Kidney (tissue), 22 donors: ENCODE measurements at places on chromosomes 12 and 14. TPM values are rescaled to one million over a fixed set of nuclear protein-coding genes. Genes with fewer than 3 reads are reported as not detected.
A peak's percentile ranks its signal among the peaks of the same experiment; 100 is the strongest.

Gene LMBR1L
- total RNA-seq = 64.8 TPM

DNA sequence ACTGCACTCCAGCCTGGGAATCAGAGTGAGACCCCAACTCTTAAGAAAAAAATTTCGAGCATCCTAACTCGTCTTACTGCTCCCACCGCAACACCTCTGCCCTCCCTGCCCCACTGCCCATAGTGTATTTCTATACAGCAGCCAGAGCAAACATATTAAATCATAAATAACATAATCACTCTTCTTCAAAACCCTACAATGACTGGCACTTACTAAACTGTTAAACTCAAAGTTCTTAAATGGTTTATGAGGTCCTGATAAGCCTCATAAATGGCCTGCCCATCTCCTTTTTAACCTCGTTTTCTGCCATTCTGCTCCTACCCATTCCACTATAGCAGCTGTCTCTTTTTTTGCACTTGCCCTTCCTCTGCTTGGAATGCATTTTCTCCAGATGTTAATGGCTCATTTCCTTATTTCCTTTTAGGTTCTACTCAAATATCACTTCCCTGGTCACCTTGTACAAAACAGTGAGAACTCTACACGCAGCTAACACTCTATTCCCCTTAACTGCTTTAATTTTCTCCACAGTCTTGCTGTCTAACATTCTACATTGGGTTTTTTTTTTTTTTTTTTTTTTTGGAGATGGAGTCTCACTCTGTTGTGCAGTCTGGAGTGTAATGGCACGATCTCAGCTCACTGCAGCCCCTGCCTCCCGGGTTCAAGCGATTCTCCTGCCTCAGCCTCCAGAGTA, 45.2 kb downstream of the CDK17 start:
- DNase-seq = no peak

Gene SDR9C7
- not detected for total RNA-seq

Gene PTPRB
- 71.6 TPM for total RNA-seq

Gene ALX1
- 1.6 TPM for total RNA-seq

DNA sequence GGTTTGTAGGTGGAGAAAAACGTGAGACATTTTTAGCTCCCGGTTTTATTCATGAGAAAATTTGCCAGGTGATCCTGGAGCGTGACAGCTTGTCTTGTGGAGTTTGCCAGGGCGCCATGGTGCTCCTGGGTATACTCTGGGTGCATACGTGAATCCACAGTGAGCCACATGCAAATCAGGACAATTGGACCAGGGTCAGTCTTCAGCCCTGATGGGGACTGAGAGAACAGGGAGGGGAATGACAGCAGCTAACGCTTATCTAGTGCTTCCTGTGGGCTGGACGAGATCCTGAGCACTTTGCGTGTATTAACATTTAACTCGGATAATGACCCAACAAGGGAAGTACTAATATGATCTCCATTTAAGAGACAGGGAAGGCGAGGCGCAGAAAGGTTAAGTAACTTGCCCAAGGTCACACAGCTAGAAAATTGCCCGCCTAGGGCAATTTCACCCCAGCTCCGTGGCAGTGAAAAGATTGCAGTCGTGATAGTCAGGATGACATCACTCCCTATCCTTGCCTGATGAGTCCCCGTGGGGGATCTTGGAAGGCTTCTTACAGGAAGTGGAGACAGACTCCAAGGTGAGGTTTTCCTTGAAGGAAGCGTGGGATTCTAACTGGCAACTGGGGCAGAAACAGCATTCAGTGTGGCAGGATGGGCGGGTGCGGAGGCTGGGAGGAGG, 118.4 kb upstream of the NCOR2 start:
- DNase-seq = no peak

- no peak for DNase-seq
Measured at GRCh38 chr12:79000501-79000900, 135.9 kb downstream of the SYT1 start.

Gene TAS2R46
- 1.6 TPM for total RNA-seq

Gene C3AR1
- total RNA-seq = 17.7 TPM

- DNase-seq = no peak
Measured at GRCh38 chr12:6167327-6168280, 32.6 kb upstream of the CD9 start.

GRCh38 chr12:24608637-24609285, 340.1 kb downstream of the BCAT1 start:
- DNase-seq = no peak

Gene SSPN
- 17.8 TPM for total RNA-seq

Gene ACVRL1
- total RNA-seq = 88.4 TPM

DNA sequence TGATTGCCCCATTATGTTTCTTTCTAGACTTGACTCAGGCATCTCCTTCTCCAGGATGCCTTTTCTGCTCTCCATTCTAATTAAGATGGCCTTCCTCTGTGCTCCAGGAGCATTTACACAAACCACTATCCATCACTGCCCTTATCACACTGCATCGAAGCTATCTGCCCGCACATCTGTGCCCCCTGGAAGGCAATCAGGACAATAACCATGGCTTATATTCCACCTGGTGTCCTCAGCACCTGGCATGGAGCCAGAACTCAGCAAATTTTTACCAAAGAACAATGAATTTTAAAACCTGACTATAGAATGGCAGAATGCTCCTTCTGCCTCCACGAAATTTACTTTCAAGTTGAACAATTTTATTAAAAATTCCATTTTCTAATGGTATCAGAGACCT, 465.8 kb downstream of the APAF1 start:
- DNase-seq = no peak

Gene GLI1
- 2.8 TPM for total RNA-seq

Gene TC2N
- total RNA-seq = 39.7 TPM

GRCh38 chr12:19546027-19546426, 106.7 kb downstream of the AEBP2 start:
- DNase-seq = no peak

DNA sequence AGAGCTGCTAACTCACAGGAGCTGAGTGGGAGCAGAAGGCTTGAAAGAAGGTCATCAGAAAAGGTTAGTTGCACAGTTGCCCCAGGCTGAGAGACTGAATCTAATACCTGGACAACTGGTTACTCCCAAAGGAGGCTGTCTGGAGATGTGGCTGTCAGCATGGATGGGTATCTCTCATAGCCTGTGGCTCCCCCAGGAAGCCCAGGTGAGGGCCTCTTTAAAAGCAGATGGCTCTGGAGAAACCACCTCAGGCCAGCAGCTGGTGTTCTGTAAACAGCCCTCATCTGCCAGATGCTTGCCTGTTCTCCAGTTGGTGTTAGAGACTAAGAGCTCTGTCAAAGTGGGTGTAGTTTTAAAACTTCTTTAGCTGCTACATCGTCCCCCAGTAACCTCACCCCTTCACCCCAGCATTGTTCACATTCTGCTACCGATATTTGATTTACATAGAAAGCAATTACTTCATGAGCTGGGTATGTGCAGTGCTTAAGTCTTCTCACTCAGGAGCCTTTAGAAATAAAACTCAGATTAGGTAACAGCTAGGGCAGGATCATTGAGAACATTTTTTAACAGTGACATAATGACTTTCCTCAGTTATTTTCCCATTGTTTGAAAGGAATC, 25.8 kb downstream of the DACT1 start:
- DNase-seq = no peak

Gene LRRK2
- 110 TPM for total RNA-seq

Gene PRH2
- total RNA-seq = not detected

- no peak for DNase-seq
Measured at GRCh38 chr12:74906224-74906623, 303.4 kb downstream of the KCNC2 start.

DNA sequence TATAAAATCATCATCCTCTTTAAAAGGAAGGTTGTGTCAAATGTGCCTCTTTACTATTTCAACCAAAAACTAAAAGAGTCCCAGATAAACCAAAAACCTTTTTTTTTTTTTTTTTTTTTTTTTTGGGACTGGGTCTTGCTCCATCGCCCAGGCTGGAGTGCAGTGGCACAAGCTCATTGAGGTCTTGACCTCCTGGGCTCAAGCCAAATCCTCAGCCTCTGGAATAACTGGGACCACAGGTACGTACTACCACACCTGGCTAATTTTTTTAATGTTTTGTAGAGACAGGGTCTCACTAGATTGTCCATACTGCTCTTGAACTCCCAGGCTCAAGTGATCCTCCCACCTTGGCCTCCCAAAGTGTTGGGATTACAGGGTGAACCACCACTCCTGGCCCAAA, 16.4 kb upstream of the SELPLG start:
- DNase-seq = no peak

DNA sequence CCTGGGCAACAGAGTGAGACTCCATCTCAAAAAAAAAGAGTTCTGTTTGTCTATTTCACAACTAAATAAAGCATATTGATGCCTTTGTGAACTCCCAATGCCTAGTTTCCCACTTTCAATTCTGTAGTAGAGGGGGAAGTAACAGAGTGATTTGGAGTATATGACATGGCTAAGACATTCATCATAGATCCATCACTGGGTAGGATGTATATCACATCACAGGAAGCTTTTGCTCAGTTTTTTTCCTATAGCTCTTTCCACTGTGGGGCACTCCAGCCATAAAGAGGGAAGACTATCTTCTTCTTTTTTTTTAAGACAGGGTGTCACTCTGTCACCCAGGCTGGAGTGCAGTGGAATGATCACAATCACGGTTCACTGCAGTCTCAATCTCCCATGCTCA, 154.0 kb upstream of the BCL2L14 start:
- no peak for DNase-seq

Gene CALCOCO1
- 109 TPM for total RNA-seq

DNA sequence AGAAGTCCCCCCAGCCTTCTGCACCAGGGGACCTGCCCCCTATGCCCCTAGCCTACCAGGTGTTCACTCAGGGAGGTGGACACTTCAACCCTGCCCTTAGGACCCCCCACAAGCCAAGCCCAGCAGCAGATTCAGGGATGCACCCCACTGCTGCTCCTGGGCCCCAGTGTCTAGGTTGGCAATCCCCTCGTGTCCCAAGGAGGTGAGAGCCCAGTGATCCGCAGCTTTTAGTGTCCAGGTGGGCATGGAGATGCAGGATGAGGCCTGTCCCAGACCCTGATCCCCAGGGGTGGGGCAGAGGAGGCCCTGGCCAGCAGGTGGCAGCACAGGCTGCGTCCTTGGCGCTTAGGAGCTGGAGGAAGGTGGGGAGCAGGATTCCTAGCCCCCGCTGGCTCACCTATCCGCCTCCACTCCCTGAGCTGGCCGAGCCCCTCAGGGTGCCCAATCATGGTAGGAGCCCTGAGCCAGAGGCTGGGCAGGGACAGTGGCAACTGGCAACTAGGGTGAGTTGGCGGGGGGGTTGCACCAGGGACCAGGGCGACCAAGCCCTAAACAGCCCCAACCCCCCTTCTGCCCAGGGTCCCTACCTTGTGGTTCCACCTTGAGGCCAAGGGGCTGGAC, 4.1 kb downstream of the CKB start:
- peak; percentile 85 for DNase-seq

Gene PLEKHH1
- total RNA-seq = 26.2 TPM

DNA sequence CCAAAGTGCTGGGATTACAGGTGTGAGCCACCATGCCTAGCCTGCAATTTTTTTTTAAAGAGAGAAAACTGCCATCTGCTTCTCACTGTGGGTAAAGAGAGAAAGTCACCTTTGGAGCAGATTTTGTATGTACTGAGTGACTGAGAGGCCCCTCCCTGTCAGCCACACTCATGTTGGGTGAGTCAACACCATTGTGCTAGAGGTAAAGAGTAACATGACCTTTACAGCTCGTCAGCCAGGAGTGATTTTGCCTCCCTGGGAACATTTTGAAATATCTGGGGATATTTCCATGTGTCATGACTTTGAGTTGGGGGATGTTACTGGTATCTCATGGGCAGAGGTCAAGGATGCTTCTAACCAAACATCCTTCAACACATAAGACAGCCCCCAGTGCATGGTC, 115.2 kb downstream of the KSR2 start:
- DNase-seq = no peak
